ENCODE measurements at places on chromosomes 11 and 22.

DNA sequence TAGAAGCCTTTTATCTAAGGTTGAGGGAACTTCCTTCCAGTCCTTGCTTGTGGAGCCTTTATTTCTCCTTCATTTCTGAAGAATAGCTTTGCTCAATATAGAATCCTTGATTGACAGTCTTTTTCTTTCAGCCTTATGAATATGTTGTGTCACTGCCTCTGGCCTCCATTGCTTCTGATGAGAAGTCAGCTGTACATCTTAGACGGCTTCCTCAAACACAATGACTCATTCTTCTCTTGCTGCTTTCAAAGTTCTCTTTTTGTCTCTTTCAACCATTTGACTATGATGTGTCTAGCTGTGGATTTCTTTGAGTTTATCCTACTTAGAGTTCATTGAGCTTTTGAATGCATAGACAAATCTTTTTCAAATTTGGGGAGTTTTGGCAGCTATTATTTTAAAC is 893.2 kb downstream of the BRD1 start:
- no peak for DNase-seq

DNA sequence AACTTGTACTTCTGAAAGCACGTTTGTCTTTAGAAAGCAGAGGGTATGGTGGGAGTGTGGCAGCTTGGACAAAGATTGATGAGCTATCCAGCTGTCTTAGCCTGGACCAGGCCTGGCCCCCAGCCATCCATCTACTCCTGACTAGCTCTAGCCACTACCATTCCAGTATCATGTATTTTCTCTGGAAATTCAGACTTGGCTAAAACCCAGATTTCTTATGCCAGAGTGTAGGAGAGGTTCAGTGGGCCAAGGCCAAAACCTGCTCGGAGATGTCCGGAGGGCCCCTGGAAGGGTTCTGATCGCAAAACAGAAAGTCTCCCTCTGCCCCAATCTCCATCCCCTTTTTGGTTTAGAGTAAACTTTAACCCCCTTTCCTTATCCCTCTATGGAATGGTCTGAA is 24.8 kb upstream of the MTCH2 start:
- DNase-seq, result no peak

GRCh38 chr11:82750643-82751139 is 17.0 kb upstream of the FAM181B start:
- DNase-seq, result peak; percentile 65

GRCh38 chr11:111454561-111455192 is 57.5 kb downstream of the BTG4 start:
- peak; percentile 83 for DNase-seq

- no peak for DNase-seq
Measured at GRCh38 chr11:113974741-113975470, at the start of gene HTR3A. Gene HTR3A (plus strand): TSS chr11:113975108. CDS start chr11:113975326, 218 bp downstream.

DNA sequence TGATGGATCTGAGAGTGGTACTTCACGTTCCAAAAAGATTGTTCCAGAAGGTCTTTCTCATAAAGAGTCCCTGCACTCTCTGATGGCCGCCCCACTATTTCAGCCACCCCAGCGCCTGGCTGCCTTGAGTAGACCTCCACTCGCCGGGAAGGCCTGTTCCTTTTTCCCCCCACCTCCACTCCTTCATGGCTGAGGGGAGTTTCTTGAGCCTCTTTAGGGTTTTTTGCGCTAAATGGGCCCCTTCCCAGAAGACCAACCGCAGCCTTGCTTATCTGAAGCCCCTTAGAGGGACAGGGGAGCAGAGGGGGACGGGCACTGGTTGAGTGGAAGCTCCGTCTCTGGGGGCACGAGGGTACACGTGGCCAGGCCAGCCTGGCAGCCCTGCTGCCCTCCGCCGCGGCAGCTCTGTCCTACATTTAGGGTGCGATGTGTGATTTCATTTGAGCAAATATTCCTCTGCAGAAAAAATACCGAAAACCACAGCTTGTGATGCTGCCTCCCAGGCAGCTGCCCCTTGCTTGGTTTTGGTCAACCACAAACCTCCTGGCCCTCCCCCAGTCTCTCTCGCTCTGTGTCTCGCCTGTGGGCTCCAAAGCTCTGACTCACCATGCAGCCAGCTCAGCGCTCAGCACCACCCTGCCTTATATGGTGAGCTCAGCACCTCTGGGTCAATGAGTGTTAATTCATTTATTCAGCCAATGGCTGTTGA is 88.7 kb downstream of the TP53I11 start:
- no peak for DNase-seq

- DNase-seq, result peak; percentile 92
Measured at GRCh38 chr22:38927033-38927781, 30.2 kb upstream of the APOBEC3A start.

DNA sequence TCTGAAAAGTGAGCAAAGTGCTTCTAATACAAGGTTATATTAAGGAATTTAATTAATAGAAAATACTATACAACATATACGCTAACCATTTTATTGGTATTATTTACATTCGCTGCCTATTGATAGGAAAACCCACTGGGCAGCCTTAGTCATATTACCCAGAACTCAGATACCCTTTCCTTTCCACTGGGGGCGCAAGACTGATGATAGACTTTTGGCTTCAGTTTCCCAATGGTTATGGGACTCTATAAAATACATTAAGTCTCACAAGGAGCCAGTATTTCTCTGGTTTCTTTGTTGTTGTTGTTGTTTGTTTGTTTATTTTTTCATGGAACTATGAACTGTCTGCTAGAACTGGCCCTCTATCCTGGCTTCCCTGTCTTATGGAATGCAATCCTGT is 471.1 kb upstream of the KIRREL3 start:
- no peak for DNase-seq

- no peak for DNase-seq
Measured at GRCh38 chr11:16392616-16393015, 36.3 kb upstream of the SOX6 start.

DNA sequence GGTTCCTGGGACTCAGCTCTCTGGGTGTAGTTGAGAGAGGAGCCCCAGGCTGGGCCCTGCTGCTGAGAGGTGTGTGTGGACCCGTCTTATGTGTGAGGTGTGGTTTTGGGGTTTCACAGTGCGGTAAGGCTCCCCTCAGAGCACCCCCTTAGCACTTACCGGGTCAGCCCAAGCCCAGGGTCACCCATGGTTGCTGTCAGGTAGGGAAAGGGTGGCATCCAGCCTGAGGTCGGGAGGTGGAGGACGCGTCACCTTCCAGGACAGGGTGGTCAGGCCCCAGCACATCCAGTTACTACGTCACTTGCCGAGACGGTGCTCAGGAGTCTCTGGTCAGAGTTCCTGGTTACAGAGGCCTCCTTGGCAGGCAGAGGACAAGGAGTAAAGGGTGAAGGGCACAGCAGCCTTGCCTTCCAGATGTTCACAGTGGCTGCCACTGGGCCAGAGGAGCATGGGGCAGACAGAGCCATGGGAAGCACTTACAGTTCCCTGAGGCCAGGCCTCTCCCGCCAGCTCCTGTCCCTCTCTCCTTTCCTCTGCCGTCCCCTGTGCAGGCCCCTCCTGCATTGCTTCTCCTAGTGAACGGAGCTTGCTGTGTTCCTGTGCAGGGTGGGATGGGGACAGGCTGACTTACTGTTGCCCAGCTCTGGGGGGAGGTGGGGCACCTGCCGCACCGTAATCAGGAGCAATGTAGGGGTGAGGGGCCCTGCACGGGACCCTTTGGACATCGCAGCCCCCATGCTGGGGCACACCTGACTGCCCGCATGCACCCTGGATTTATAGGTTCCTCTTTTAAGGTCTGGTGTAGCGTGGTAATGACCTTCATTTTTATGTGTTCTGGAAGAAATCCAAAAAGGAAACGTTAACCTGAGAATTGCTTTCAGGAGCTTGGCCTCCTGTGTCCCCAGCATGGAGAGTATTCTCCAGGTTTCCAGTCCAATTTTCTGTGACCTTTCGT is 285.9 kb downstream of the TBC1D22A start:
- DNase-seq, result no peak

DNA sequence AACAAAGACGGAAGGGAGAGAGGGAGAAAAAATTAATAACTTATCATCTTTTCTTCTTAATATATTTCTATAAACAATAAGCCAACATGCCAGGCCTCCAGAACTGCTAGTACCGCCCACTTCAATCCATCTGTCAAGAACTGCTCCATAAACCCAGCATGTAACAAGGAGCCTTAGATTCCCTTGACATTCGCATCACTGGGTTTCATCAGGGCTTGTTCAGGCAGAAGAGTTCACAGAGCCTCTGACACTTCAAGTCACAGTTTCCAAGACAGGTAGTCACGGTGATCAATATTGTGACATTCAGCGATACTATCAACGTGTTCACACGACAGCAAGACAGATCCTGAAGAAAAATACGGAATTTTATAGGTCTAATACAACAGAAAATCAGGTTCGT is 61.7 kb downstream of the LARGE2 start:
- no peak for DNase-seq

GRCh38 chr11:119223856-119224255 is 17.7 kb downstream of the CBL start:
- DNase-seq, result no peak

DNA sequence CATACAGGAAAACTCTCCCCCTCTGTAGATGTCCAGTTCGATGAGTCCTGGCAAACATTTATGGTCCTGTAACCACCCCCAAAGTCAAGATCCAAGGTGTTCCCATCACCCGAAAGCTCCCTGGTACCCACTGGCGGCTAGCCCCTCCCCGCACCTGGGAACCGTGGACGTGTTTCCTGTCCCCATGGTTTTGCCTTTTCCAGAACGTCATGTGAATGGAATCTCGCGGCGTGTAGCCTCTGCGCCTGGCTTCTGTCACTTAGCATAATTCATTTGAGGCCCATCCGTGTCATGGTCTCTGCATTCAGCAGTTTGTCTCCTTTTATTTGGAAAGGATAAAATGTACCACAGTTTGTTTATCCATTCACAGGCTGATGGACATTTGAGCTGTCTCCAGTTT is 106.3 kb downstream of the KCNQ1 start:
- DNase-seq, result no peak

DNA sequence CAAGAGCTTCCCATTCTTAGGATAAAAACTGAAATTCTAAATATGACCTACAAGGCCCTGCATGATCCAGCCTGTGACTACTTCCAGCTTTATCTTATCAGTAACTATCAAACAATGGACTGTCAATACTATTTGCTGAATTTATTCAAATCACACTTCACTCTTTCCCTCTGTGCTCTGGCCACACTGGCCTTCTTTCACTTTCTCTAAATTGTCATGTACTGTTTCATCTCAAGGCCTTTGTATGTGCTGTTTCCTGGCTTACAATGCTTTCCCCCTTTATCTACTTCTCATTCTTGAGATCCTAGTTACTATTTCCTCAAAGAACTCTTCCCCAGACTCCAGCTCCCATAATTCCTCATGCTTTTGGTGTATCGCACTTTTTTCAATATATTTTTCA is 5.6 kb downstream of the TIMM10B start:
- DNase-seq, result no peak

- peak; percentile 80 for DNase-seq
Measured at GRCh38 chr22:22753526-22754267, 109.3 kb downstream of the GGTLC2 start.

GRCh38 chr11:24859801-24860300 is 363.0 kb downstream of the LUZP2 start:
- no peak for DNase-seq

DNA sequence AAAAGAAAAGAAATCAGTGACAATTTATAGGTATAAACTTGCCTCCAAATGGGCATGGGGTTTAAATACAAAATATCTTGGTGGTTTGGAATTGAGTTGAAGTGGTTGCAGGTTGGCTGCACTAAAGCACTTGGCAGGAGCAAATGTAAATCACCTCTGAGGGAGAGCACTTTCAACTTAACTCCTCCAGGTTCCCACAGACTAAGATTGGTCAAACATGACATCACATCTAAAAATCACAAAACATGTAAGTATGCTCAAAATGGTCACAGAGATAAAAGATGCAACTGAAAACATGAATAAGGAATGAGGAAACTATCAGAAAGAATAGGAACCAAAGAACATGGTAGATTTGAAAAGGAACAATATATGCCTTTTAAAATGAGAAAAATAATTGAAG is 12.3 kb upstream of the SHANK3 start:
- no peak for DNase-seq

- DNase-seq, result peak; percentile 43
Measured at GRCh38 chr11:82315093-82315492, 418.6 kb downstream of the FAM181B start.

DNA sequence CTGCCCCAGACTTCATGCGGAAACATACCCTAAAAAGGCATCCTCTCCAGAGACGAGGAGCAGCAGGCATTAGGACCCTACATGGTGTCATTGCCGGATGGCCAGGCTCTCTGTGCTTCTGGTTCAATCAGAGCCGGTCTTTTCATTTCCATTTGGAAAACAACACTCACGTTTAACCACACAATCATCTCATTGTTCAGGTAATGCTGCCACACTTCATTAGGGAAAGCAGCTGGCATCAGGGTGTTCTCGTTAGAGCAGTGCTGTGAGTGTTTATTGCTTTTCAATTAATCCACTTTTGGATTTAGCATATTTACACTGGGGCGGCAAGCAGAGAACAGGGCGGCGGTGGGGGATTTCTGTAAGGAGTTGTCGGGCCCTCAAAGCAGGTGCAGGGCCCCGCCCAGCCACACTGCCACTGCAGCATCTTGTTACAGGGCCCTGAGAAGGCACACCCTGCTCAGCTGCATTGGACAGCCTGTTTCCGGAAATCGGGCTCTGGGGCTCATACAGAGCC is 338.6 kb downstream of the SHANK2 start:
- no peak for DNase-seq

DNA sequence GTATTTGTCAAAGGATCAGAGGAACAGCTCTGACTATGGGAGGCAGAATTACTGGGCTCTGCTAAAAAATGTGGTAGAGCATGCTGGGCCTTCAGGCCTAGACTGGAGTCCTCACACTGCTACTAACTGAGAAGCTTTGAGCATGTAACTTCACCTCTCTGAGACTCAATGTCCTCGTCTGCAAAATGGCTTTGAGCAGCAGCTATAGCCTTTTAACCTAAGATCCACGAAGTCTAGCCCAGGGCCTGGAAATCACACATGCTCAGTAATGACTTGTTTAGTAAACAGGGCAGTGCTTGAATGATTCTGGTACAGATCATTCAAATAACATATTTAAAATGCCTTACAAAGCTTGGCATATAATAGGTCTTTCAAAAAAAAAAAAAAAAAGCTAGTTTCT is 221.7 kb downstream of the NTM start:
- no peak for DNase-seq

GRCh38 chr11:66155387-66156073 is 85.5 kb downstream of the PACS1 start:
- no peak for DNase-seq

GRCh38 chr22:19772673-19773469 is 12.3 kb downstream of the TBX1 start:
- DNase-seq, result no peak
